ENCODE measurements at places on chromosomes 4 and X.

DNA sequence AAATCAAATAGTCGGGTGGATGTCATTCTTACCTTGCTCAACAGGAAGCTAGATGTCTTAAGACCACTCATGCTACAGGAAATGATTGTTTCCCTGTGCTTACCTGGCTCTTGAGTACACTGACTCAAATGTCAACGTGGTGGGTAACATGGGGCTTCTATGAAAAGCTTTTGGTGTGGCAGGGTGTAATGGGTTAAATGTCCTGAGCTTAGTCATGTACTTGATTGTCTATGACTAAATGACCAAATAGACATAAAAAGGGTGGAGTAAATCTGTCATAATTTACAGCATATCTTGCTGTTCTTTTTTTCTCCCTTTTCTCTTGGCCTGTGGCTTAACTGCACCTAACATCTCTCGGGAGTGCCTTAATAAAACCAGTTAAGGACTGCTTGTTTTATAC lies 44.9 kb downstream of the CCNG2 start:
- no peak for DNase-seq

DNA sequence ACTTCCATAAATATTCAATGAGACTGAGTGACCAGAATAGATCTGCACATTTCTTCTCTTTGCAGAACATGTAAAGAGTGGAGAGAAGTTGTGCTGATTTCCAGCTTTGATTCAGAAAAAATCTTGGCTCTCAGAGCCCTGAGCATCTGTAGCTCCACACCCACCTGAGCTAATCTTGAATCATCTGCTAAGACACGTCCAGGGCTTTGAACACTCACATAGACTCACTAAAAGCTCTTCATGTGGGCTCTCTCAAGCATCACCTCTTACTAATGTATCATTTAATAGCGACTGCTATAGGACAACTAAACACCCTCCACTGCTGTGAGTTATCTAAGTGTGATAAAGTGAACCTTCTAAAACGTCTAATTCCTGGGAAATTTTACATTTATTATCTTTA lies 147.7 kb upstream of the GRIA3 start:
- no peak for DNase-seq

DNA sequence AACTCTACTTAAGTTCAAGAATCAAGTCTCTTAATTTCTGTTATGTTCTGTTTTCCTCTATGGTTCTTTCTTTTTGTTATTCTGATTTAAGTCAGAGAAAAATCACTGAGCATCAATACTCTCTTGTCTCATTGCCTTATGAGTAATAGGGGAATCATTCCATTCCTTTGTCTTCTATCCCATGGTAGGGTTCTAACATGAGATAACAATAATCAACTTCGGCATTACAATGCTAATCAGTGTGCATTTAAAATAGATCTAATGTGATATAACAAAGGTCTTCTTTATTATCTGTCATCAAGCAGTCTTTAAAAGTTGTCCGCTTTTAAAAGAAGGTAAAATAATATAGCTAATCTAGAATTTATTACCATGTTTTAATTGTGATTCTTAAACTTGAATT lies 446.9 kb downstream of the IL15 start:
- no peak for DNase-seq

DNA sequence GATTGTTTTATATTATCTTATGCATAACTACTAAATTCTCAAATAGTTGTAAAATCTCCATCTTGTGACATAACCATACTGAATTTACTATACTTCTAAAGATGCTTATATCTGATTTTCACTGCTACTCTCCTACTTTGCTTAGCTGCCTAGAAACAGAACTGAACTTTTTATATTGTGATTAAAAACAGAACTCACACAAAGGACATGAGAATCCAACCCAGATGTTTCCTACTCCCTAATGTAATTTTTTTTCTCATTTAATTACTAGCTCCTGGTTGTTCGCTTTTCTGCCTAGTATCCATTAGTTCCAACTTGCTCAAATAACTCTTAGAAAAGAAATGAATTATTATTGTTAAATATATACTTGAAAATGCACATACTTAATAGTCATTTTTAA lies 283.5 kb upstream of the ACTRT1 start:
- DNase-seq = no peak

DNA sequence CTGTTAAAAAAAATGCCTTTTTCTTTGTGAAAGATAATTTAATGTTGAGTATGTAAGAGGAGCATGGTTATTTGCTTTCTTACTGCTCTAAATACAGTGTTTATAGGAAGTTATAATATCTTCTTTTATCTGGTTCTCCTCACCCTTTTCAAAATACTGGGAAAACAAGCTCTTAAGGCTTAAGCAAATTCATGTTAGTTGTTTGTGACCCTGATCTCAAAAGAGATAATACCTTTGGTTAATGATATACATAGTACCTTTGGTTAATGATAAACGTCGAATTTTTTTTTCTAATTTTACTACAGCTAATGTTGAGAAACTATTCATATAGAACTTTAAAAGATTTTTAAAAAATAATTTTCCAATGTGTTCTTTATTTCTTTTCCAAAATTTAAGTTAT lies 180.1 kb downstream of the RAPGEF2 start:
- no peak for DNase-seq

- DNase-seq = no peak
Observed at GRCh38 chr4:98909646-98910401, 19.1 kb downstream of the EIF4E start.

DNA sequence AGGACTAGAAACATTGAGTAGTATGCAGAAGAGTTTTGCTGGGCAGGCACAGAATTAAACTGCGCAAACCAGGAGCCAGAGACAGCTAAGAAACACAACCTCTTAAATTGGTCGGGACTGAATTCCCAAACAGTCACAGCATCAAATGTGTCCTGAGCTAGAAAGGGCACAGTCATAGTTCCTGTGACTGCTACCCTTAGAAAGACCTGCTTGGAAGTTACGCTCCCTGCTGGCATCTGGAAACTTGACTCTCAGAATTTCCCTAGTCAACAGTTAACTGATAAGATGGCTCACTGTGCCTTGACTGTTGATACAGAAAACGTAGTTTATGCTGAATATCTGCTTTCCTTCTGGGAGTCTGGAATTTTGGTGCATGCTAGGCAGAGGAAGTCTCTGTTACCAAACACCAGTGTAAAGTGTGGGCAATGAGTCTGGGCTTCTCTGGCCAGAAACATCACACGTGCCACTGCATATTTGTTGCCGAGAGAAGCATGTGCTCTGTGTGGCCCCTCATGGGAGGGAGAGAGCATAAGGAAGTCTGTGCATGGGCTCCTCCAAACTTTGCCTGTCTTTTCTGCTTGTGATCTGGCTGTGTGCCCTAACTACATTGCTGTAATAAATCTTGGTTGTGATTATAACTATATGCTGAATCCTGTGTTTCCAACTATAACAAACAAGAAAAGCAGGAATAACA lies 11.6 kb upstream of the EOLA2 start:
- no peak for DNase-seq

GRCh38 chr4:121711263-121712000 lies 14.7 kb upstream of the ANXA5 start:
- no peak for DNase-seq

GRCh38 chr4:36304138-36304681 lies 22.8 kb downstream of the DTHD1 start:
- DNase-seq = no peak

GRCh38 chr4:139214039-139214534 lies 37.1 kb upstream of the ELF2 start:
- DNase-seq = peak; percentile 65

- DNase-seq = no peak
Observed at GRCh38 chr4:3481783-3482393, 18.8 kb downstream of the DOK7 start.

GRCh38 chr4:143762511-143762910 lies 62.0 kb upstream of the FREM3 start:
- DNase-seq = no peak

GRCh38 chr4:144178414-144178813 lies 37.9 kb upstream of the GYPA start:
- DNase-seq = no peak

DNA sequence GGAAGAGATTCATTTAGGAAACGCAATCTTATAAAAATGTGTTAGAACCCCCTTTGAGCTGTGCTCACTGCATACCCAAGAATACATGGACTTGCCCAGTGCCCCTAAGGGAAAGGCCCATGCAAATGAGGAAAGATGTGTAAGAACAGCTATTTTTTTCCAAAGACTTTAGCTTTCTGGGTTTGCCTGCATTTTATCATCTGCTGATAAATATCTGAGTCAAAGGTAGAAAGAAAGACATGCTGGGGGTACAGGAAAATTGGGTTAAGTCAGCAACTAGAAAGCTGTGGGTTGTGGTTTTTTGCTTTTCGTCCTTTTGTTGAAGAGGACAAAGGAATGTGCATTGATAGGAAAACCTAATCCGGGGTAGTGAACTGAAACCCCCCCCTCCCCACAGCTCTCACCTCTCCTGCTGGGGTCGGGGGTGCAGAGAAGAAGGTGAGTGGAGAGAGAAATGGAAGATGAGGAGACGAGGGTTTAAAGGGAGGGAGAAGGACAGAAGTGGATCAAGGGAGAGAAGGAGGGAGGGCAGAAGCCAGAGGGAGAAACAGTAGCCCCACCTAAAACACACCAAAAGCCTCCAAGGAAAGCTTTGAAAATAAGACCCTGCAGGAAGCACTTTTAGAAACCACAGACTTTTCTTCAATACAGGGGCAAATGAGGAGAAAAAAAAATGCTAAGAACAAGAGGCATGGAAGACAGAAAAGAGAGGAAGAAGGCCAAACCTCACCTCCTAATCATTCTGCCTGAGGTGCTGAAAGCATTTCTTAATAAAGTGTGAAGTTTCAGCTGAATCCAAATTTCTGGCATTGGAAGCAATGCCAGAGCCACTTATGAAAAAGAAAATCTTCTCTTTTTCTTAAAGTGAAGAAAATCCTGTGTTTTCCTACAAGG lies 49.3 kb downstream of the KDR start:
- DNase-seq = no peak

GRCh38 chrX:38601866-38602265 lies 40.5 kb downstream of the TSPAN7 start:
- DNase-seq = no peak

- no peak for DNase-seq
Observed at GRCh38 chr4:132001542-132001941, 1147.6 kb upstream of the PCDH10 start.

DNA sequence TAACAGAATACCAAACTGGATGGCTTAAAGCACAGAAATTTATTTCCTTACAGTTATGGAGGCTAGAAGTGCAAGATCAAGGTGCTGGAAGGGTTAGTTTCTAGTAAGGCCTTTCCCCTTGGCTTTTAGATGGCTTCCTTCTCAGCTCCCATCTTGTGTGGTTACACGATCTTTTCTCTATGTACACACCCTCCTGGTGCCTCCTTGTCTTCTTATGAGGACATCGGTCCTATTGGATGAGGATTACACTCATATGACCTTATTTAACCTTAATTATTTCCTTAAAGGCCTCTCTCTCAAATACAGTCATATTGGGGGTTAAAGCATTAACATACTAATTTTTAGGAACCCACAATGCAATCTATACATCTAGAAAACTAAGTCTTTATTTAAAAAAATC lies 787.9 kb upstream of the GALNTL6 start:
- DNase-seq = no peak

- no peak for DNase-seq
Observed at GRCh38 chrX:47751670-47752069, 85.0 kb upstream of the ZNF81 start.

- DNase-seq = no peak
Observed at GRCh38 chr4:8414377-8414776, 26.1 kb downstream of the ACOX3 start.

DNA sequence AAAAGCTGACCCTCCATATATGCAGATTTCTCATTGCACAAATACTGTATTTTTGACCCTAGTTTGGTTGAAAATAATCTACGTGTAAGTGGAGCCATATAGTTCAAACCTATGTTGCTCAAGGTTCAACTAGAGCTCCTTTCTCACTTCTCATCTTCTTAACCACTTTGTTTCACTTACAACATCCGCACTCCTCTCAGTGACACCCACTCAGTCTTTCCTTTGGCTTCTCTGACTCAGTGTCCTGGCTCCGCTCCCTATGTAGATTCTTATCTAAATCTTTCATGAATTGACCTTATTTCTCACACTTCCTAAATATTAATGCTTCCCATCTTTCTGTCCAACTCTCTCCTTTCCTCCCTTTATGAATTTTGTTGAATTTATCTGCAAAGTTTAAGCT lies 32.9 kb upstream of the DKK2 start:
- no peak for DNase-seq

DNA sequence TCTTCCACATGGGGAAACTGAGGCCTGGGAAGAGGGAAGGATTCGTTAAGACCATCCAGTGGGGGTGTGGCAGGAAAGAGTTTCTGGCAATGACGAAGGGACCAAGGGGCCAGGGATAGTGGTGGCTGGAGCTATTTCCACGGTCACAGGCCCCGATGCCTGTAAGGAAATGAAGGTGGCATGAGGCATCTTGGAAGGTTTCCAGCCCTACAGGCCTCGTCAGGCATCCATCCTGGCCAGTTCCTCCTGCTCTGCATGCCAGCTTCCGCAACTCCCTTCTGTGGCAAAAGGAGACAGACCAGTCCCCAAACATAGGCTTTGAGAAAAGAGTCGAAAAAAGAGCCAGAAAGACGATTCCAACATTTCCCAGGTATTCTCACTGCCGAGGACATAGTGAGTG lies 9.2 kb upstream of the C4orf50 start:
- DNase-seq = no peak

GRCh38 chr4:176464748-176465147 lies 145.0 kb downstream of the SPCS3 start:
- peak; percentile 54 for DNase-seq

- DNase-seq = no peak
Observed at GRCh38 chrX:134774190-134775048, 116.1 kb upstream of the PLAC1 start.

DNA sequence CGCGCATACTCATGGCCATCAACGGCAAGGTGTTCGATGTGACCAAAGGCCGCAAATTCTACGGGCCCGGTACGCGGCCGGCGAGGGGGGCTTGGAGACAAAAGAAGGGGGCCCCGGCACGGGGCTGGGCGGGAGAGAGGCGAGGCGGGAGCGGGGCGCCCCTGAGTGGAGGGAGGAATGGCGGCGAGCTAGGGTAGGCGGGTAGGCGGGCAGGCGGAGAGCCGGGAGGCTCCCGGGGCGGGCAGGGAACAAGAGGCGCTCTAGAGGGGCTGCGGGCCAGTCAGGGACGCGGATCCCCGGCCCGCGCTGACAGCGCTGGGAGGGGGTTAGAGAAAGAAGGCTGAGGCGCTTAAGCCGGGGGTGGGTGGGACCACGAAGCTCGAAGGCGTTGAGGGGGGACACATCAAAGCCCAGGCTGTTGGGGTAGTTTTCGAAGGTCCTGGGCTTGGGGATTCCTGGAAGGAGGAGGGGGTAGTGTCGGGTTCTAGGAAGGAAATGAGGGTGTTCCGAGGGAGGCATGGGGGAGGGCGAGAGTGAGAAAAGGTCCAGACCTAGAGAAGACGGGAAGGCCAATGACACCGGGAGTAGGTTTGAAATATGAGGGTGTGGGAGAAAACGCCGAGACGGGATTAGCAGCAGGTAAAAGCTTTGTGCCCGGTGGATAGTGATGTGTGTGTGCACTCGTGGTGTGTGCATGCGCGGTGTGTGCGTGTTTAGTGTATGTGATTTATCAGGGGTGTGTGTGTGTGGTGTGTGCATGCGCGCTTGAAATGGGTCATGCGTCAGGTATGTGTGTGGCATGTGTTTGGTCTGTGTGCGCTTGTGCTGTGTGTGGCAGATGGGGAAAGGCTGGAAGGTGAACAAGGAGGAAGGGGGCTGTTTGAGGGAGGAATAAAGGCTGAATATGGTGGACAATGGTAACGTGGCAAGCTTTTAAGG lies 807 bp downstream of the PGRMC1 start:
- no peak for DNase-seq

Measured in GM12878 (cell line).